ENCODE measurements at places on chromosomes 1 and 21.
A peak's percentile ranks its signal among the peaks of the same experiment; 100 is the strongest.

DNA sequence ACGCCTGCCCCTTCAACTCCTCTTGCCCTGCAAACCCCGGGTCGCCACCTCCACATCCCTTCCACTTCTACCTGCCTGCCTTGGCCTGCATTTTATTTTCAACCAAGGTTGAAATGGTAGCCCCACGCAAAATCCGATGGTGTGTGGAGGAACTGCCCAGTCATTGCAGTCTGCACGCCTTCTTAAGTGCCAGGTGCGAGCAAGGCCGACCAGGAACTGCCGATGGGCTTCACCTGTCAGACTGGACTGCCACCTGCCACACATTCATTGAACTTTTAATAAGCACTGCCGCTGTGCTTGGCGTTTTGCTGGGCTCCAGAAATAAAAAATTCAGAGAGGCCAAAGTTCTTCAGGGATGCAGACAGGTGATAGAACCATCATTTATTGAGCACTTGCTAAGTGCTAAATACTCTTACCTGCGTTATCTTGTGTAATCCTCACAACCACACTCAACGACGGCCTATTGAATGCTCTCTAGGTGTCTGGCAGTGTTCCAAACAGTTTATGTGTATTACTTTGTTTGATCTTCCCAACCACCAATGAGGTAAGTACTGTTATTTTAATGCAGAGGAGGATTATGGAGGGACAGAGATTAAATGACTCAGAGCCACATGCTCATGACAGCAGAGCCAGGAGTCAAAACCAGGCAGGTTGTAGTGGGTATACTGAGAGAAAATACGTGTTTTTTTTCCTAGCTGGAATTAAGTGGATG, 36.2 kb downstream of the CACHD1 start:
- DNase-seq: peak; percentile 16

DNA sequence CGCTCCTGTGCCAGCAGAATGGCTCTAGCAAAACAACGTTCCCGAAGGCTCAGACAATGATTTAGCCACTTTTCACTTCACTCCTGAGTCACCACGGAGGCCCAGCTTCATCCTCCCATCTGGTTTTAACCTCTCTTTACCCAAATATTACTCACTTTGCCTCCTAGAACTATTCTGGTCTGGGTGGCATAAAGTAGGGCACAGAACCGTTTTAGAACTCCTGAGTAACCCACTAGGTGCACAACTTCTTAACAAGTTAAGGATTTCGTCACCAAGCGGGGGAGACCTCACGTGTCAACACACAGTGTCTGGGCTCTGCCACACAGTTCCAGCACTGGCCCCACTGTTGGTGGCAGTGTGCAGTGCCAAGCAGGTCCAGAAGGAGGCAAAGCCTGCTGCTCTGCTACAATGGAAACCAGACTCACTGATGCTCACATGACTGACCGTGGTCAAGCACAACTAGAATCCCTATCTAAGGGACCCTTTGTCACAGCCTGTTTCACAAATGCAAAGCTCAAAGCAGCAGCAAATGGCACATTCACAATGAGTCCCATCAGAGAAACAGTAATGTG, 121.7 kb downstream of the SIPA1L2 start:
- no peak for DNase-seq

GRCh38 chr1:118751166-118751565, 237.0 kb downstream of the TBX15 start:
- DNase-seq: no peak

- no peak for DNase-seq
Observed at GRCh38 chr1:78096017-78096416, 50.3 kb downstream of the GIPC2 start.

- no peak for DNase-seq
Observed at GRCh38 chr1:203888807-203889251, 27.4 kb downstream of the SNRPE start.

- DNase-seq: no peak
Observed at GRCh38 chr1:181743878-181744312, 260.6 kb downstream of the CACNA1E start.

GRCh38 chr1:201277441-201277840, 5.9 kb upstream of the PKP1 start:
- DNase-seq: no peak

DNA sequence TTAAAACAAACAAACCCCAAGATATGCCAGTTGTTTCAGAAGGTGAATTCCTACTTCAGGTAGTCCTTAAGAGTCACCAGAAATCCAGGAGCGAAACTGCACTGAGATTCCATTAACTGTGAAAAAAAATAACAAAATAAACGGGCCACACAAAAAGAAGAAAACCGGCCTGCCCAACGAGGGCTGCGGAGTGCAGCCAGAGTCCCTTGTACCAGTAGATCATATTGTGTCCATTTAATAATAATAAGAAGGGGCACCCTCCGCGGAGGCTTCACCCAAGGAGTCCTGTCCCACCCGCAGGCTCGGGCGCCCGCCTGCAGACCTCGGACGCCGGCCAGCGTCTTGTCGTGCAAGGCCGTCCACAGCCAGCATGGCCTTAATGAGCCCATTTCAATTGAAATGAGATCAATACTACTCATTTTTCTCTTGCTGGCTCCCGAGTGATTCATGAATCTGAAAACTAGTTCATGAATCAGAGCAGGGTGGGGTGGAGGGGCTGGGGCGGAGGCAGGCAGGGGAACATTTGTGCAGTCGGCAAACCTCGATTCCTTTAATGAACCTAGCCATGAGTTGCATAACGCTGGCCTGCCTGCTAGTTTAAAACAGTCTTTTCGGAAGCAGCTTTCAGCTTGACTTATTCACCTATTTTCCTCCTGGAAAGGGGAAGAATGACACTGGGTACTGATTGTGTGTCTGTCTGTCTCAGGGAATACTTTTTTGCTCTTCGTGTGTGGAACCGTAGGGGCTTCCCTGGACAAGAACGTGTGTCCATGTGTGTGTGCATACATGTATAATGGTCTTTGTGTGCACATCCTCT, 113.1 kb upstream of the IRF2BP2 start:
- no peak for DNase-seq

DNA sequence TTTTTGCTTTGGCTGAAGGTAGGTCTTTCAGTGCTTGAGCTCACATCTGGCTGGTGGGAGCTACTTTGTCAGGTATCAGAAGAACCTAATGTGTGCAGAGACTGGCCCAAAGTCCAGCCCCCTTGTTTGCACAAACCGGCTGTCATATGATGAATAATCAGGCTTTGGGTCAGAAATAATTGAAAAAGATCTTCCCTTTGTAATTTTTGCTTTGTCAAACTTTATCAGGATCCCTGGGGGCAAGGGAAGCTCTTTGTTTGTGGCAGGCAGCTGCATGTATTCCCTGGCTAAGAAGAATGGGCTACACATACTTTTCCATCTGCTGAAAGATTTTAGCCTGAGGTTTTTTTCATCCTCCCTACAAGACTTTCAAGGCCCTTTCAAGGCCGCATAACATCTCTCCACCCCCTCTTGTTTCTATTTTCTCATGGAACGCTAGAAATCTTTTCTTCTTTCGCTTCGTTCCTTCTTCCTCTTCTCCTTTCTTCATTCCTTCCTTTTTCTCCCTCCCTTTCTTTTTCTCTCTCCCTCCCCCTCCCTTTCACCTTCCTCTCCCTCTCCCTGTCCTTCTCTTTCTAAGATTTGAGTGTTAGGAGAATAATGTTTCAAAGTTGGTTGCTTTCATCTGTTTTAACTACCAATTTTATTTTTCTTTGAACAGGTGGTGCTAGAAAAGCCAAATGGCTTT, 25.5 kb downstream of the TUFT1 start:
- DNase-seq: no peak

DNA sequence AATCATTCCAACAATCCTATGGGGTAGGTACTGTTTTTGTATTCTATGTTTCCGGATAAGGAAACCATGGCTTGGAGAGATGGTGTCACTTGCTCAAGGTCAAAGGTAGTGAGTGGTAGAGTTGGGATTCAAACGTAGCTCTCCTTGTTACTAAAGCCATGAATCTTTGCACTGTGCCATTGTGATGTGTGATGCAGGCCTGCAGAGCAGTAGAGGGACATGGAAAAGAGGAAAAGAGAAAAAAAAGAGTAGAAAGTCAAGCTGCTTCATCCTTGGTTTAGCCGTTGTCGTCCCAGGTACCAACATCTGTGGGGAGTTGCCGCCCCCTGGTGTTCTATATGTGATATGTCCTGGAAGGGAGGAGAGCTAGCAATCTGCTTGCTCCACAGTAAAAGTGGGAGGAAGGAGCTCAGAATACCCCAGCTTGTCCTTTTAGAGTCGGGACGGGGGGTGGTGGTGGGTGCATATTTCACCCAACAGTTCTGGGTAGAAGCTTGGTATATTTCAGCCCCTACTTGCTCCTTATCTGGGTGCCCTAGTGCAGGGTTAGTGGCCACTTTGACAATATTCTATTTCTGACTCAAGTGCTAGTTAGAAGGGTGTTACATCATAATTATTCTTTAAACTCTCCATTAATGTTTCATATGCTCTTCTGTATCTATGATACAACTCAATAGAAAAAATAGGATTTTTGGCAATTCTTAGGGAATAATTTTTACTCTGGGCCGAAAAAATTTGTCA, 98.4 kb downstream of the EBNA1BP2 start:
- DNase-seq: peak; percentile 79

- DNase-seq: no peak
Observed at GRCh38 chr1:169387399-169387798, 19.4 kb downstream of the BLZF1 start.

GRCh38 chr21:45357436-45358260, 47.3 kb upstream of the COL18A1 start:
- no peak for DNase-seq

- no peak for DNase-seq
Observed at GRCh38 chr1:1605034-1605591, 5.2 kb upstream of the FNDC10 start.

DNA sequence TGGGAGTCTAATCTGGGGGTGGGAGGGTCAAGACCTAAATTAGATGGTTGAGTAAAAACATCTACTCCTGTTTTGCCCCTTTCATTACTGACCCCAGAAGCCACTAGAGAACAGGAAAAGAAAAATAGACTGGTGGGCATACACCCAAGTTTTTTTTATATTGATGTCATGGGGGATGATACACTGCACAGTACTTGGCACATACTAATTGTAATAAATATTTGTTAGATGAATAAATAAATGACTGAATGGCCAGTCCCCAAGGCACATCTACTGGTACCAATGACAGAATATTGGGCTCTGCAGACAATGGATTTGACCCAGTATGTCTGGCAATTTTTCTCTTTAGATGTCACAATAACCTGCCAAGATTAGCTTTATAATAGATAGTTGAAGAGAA, 36.8 kb upstream of the PTBP2 start:
- DNase-seq: no peak

DNA sequence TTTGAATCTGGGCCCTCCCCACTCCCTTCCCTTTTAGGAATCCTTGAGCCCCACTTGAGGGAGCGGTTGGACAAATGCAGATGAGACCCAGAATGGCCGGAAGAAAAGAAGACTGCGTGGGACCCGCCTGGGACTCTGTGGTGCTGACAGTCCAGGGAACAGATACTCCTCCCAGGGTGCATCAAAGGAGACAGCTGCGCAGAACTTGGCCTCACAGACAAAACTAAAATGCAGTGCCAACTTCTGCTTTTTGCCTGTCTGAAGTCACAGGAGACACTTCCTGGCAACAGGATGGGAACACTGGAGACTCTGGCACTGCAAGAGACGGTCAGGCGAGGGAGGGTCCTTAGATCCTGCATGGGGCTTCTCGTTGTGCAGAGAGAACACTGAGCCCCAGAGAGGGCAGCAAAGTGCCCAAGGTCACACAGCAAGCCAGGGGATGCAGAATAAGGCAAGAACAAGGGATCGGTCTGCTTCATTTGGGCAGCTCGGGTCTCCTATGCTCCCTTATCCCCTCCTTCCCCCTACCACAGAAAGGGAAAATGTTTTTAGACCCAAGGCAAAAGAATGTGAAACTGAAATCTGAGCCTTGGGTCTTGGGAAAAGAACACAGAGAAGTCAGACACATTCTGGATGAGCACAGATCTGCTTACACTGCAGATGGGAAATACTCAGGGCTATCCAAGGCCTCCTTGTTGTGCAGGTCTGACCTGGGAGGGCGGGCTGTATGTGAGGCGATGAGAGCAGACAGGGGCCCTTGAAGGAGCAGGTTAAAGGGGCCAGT, 182.4 kb downstream of the TRABD2B start:
- DNase-seq: no peak

DNA sequence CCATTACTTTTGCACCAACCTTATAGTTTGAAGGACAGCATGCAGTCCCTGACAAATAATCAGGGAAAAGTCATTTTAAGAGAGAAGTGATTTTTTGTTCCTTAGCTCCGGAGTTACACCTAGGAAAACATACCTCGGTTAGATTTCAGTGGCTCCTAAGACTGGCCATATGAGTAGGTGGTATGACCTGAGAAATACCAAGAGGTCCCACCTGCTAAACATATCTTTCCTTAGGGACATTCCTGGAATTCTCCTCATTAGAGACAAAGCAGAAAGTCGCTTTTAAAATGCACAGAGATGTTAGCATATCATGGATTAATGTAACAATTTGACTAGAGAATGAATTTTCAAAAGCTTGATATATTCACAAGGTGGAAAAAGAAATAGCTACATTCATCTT, 84.2 kb upstream of the RNPC3 start:
- no peak for DNase-seq

GRCh38 chr1:22639286-22639685, 2.9 kb downstream of the C1QA start:
- no peak for DNase-seq

GRCh38 chr1:109513110-109513710, 3.7 kb upstream of the AMIGO1 start:
- DNase-seq: no peak

DNA sequence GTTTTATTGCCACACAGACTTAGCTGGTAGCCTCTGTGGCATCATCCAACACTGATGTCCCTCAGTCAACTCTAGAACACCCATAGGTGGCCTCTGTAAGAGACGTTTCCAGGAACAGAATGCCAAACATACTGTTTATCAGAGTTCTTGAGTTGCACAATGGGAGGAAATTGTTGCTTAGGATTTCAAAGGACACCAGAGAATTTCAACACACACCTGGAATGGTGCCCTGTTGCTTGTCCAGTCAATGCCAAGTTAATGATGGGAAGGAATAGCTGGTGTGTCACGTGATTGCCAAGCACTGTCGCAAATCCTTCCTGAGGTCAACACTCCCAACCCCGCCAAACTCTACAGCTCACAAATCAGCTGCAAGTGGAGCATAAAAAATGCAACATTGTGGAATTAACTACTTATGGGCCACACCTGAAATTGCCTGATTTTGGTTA, 28.6 kb upstream of the DUSP23 start:
- DNase-seq: no peak

- peak; percentile 72 for DNase-seq
Observed at GRCh38 chr1:241627453-241628259, 12.5 kb downstream of the CHML start.

GRCh38 chr1:108125312-108126138, 74.6 kb downstream of the SLC25A24 start:
- peak; percentile 78 for DNase-seq

- no peak for DNase-seq
Observed at GRCh38 chr1:56404561-56405030, 174.8 kb downstream of the PLPP3 start.

- DNase-seq: no peak
Observed at GRCh38 chr1:185907246-185907645, 173.1 kb downstream of the HMCN1 start.

GRCh38 chr1:117696561-117696960, 90.7 kb downstream of the TENT5C start:
- no peak for DNase-seq

- no peak for DNase-seq
Observed at GRCh38 chr1:5447503-5447960, 544.7 kb downstream of the NPHP4 start.
